ENCODE measurements at places on chromosomes 7 and 10.

DNA sequence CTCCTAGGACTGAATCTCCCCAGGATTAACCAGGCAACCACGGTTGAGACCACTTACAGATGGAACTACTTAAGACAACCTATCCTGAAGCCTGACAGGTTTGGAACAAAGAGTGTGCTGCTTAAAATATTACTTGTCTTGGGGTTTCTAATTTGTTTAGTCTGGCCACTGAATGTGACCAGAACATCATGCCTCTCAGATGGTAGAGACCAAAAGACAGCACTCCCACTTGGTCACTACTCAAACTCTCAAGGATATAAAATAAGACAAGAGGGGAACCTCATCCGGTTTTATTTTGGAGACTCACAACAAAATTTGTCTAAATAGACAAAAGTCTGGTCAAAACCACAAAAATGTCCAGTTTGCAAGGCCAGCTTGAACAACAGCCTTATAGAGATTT is 15.3 kb downstream of the MRPL32 start:
- DNase-seq, result no peak

GRCh38 chr10:27838361-27838760 is 92.7 kb upstream of the MKX start:
- DNase-seq, result no peak

- no peak for DNase-seq
These were observed 36.3 kb downstream of the MET start for GRCh38 chr7:116708248-116708647.

- no peak for DNase-seq
These were observed 100.1 kb downstream of the BTRC start for GRCh38 chr10:101453791-101454718.

DNA sequence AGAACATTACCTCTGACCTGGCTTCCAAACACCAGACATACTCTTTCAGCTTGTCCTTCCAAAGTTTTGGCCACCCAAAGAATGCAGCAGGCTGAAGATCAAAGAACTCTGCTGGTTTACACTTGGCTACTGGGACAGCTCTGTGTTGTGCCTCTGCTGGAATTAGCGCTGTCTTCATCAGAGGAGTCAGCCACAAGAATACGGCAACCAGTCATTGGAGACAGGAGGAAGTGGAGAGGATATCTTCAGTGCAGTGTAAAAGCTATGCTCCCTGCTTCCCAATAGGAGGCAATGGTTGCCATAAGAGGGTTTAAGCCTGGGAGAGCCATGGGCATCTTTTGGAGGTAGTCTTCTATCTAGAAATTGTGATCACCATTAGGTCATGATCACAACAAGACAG is 126.7 kb upstream of the WNT16 start:
- no peak for DNase-seq
